ENCODE measurements at places on chromosomes 6 and 20. TPM values are rescaled to one million over a fixed set of nuclear protein-coding genes. Genes with fewer than 3 reads are reported as not detected.

TBX18 gene
- total RNA-seq: 4.4 TPM

ZNF831 gene
- 0.20 TPM for total RNA-seq

HLA-DMB gene
- total RNA-seq: under 0.01 TPM

STK38 gene
- total RNA-seq: 9.5 TPM

SLC22A1 gene
- total RNA-seq: not detected

RAMACL gene
- total RNA-seq: 1.3 TPM

CLIC5 gene
- under 0.01 TPM for total RNA-seq

VWA7 gene
- 0.40 TPM for total RNA-seq

TFAP2C gene
- total RNA-seq: not detected

GNRH2 gene
- total RNA-seq: not detected

RIPOR3 gene
- 0.20 TPM for total RNA-seq

SYCP2L gene
- total RNA-seq: not detected

GNAS-AS1 gene
- 0.22 TPM for total RNA-seq

PAK5 gene
- not detected for total RNA-seq

TP53INP2 gene
- 3.6 TPM for total RNA-seq

HLA-DRA gene
- total RNA-seq: not detected

BTNL2 gene
- total RNA-seq: not detected

CBLN4 gene
- total RNA-seq: not detected

HNF4A gene
- not detected for total RNA-seq

AVP gene
- total RNA-seq: not detected

SNAP25 gene
- 0.22 TPM for total RNA-seq

SYNE1 gene
- total RNA-seq: 39.0 TPM

SLC32A1 gene
- total RNA-seq: not detected

MOG gene
- not detected for total RNA-seq

BTBD3 gene
- total RNA-seq: 41.6 TPM

MCHR2 gene
- not detected for total RNA-seq

IL20RA gene
- total RNA-seq: 0.40 TPM

CALHM4 gene
- 0.22 TPM for total RNA-seq

JAG1 gene
- total RNA-seq: 78.0 TPM

CPNE5 gene
- 5.7 TPM for total RNA-seq

TFAP2D gene
- total RNA-seq: not detected

TRIM10 gene
- total RNA-seq: under 0.01 TPM

LST1 gene
- not detected for total RNA-seq

DEFB113 gene
- total RNA-seq: not detected

POPDC3 gene
- 0.87 TPM for total RNA-seq

OSBPL2 gene
- total RNA-seq: 34.9 TPM

TTBK1 gene
- not detected for total RNA-seq

GPR6 gene
- total RNA-seq: not detected

SPATA25 gene
- 0.44 TPM for total RNA-seq

DAAM2 gene
- total RNA-seq: 0.20 TPM

RPN2 gene
- total RNA-seq: 236 TPM

CNBD2 gene
- 3.3 TPM for total RNA-seq

GMNN gene
- 7.9 TPM for total RNA-seq

POM121L2 gene
- not detected for total RNA-seq

TSBP1 gene
- not detected for total RNA-seq

EDN3 gene
- total RNA-seq: not detected

TINAG gene
- total RNA-seq: not detected

GPR63 gene
- under 0.01 TPM for total RNA-seq
